ENCODE measurements at places on chromosomes 7 and 10.
A peak's percentile ranks its signal among the peaks of the same experiment; 100 is the strongest.

DNA sequence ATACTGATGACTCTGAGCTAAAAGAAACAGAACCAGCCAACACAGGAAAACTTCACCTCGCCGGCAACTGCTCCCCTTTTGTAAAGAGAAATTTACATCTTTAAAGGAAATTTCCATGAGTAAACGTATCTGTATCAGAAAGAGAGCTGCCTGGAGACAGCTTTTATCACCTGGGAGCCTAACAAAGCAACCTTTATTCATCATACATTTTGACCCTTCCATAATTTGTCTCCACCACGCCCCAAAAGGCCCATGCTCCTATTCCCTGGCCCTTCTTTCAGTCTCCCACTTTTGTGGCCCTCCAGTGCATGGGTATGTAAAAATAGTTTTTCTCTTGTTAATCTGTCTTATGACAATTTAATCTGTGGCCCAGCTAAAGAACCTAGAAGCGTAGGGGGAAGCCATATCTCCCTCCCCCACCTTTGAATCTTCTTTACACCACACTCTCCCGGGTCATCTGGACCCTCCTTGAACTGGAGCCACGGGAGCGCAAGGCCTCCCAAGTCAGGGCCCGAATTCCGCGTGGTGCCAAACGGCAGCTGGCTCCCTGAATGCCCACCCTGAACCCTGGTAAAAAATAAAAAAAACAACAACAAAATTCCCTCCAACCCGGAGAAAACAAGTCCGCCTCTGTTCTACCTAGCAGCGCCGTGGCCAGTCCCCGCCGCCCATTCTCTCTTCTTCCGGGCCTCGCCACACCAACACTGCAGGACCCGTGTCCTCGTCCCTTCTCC is 15.4 kb upstream of the FKBP9 start:
- no peak for DNase-seq

DNA sequence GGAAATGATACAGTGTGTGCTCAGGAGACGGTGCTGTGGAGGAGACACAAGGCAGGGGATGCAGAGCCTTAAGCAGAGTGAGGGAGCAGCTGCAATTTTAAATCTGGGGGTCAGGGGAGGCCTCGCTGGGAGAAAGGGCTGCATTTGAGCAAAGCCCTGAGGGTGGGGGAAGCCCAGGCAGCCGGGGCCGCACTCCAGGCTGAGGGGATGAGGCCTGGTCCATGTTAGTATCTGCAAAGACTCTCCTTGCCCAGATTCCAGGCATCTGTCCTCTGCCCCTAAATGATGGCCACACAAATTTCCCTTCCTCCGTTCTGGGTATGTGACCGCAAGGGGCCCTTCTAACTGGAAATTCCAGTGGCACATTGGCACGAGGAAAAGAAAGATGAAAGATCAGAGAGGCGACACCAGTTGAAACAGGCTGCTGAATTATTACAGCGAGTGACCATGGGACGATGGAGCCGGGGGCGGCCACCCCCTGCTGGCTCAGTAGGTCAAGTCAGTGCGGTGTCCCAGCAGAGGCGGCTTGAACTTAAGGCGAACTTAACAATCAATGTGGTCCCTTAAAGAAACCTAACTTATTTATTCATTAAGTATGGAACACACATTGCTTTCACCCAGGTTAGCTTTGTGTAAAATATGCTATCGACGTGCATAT is 62.3 kb upstream of the KAT6B start:
- no peak for DNase-seq

DNA sequence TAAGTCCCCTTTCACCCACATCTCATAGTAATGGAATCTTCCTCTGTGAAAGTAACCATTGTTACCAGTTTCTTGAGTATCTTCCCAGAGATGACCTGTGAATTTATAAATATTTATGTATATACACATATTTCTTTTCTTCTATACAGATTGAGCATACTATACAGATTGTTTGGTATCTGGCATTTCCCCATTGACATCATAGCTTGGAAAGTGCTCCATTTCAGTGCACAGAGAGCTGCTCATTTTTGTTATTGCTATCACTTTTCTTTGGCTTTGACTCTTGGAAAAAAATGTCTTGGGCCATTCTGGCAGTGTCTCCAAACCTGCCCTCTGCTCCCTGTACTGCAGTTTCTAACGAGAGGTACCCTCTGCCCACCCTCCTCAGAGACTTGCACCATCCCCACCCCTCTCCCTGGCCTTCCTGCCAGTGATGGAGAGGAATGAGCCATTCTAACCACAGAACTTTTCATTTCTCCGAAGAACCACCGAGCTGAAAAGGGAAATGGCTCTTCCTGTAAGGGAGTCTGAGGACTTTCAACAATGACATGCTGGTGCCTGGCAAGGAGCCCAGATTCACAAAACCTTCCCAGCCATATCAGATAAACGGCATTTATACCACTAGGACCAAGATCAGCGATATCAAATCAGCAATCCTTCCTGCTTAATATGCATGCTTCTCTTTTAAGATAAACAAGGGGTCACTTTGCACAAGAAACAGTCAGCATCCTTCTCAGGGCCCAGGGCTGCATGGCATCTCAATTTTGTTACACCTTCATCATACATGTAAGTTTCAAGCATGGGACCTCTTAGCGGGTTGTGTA is 19.7 kb upstream of the CCSER2 start:
- peak; percentile 72 for DNase-seq

GRCh38 chr7:91491868-91492267 is 227.6 kb downstream of the FZD1 start:
- DNase-seq, result no peak

DNA sequence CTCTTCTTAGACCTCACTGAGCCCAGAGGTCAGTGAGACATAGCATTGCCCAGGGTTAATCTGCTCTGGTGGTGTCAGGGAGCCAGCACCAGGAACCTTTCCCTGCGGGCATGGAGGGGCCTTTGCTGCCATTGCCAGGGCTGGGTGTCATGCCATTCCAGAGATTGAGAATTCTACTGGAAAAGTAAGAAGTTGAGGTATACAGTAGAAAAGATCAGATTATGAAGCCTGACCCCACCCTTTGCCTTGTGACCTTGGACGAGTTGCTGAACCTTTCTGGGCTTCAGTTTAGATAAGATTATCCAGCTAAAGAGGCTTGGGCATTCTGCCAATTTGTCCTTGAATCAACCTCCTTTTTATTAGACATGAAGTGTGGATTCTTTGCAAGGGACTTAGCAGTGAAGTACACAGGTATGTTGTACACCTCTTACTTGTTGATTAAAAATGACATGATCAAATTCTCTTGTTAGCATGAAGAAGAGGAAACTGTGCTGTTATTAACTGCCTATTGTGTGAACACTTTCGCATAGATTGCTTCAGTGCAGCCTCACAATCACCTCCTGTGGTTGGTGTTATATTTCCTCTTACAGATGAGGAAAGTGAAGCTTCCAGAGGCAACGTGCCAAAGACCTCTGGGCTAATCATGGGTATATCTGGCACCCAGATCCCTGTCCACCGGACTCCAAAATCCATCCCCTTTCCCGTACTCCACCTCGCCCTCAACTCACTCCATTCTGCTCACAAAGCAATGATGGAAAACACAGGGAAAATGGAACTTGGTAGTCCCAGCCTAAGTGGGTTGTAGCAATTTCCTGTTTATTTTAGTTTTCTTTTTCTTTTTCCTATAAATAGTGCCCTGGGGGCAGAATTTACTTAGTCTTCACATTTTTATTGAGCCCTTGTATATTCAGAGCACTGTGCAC is 151.3 kb downstream of the CAMK1D start:
- DNase-seq, result peak; percentile 21

All from activated effector memory CD4-positive, alpha-beta T cell treated with anti-CD3 and anti-CD28 coated beads, Interleukin-2, amount 50 U/mL, for 16 hours (primary cell).